ENCODE measurements at places on chromosomes 11 and 22.

GRCh38 chr11:36165621-36166397 is 123.4 kb downstream of the COMMD9 start:
- DNase-seq = no peak

- no peak for DNase-seq
Observed at GRCh38 chr11:125100136-125100535, 11.3 kb downstream of the TMEM218 start.

- DNase-seq = no peak
Observed at GRCh38 chr11:83520849-83521248, 234.7 kb upstream of the CCDC90B start.

GRCh38 chr11:60455531-60456042 is at the start of gene MS4A1:
TSS of gene MS4A1 (plus strand) at chr11:60455847. CDS start at chr11:60462375, 6,528 bp downstream.
- DNase-seq = no peak

DNA sequence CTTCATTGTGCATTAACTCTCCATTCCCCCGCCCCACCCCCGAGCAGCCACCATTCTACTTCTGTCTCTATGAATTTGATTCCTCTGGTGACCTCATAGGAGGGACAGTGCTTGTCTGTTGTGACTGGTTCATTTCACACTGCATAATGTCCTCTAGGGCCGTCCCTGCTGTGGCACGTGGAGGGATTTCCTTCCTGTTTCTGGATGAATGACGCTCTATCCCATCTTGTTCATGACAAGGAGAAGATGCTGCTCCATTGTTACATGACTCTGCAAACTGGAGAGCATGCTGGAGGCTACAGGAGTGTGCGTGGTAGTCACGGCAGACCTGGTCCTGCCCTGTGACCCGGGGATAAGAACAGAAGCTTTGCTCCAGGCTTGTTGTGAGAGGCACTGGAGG is 61.3 kb downstream of the RTL6 start:
- no peak for DNase-seq

- no peak for DNase-seq
Observed at GRCh38 chr22:35587447-35587870, 29.7 kb downstream of the MB start.

DNA sequence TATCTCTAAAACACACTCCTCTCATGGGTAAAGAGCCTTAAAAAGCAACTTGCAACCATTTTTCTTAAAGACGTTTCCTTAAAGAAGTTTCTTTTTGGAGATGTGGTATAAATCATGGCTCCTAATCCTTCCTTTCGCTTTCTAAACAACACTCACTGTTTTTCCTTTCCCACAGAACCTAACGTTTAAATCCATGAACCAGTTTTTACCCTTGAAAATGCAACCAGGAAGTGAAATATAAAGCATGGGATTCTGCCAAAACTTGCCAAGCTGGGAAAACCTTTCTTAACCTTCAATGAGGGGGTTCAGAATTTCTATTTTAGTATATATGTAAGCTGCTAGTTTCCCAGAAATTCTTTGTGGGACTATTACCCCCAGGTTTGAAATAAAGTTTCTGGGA is 8.6 kb downstream of the PLEKHA7 start:
- DNase-seq = no peak

DNA sequence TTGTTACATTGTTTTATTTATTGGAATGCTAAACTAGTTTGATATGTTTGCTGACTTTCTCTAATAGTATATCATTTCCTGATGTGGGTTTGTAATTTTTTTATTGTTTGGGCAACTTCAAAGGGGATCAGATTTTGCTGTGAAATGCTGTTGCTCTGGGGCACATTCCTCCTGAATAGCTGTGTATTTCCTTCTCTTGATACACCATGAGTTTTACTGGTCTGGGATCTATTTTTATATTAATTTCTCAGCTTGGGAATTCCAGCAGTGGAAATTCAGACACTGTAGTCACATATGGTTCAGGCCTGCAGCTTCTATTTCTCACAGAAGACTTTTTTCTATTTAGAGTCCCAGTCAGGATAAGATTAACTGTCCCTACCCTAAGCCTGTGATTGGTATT is 58.9 kb downstream of the RPUSD4 start:
- no peak for DNase-seq

DNA sequence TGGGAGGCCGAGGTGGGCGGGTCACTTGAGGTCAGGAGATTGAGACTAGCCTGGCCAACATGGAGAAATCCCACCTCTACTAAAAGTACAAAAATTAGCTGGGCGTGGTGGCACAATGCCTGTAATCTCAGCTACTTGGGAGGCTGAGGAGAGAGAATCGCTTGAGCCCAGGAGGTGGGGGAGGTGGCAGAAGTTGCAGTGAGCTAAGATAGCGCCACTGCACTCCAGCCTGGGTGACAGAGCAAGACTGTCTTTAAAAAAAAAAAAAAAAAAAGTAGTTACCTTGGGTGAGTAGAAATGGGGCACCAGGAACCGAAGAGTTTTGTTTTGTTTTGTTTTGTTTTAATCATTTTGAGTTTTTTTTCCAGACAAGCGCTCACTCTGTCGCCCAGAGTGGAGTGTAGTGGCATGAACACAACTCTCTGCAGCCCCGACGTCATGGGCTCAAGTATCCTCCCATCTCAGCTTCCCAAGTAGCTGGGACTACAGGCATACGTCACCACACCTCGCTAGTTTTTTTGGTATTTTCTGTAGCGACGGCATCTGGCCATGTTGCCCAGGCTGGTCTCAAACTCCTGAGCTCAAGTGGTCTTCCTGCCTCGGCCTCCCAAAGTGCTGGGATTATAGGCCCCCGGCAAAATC is 15.8 kb downstream of the THAP12 start:
- no peak for DNase-seq

- DNase-seq = no peak
Observed at GRCh38 chr22:22070371-22070824, 87.8 kb upstream of the TOP3B start.
